ENCODE measurements at places on chromosomes 5 and 9.

DNA sequence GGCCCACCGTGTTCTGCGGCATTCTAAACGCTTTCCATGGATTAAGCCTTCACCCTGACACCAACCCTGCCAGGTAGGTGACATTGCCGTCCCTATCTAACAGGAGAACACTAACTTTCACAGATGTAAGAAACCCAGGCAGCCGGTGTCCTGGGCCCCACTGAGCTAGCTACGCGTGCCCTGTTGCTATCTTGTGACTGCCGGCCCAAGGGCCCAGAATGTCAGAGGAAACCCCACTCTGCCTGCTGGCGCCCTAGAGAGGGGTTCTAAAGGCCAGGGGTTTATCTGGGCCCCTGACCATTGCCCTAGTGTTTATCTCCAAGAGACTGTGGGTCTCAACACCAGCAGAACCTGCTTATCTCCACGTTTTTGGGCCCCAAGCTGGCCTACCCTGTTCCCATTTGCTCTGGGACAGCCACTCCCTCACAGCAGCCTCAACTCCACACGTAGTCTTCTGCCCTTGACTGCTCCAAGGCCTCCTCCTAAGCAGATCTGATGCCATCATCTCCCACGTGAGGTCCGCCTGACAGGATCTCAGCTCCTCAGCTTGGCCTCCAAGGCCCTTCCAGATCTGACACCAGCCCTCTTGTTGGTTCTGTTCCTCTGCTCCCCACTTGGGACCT, 18.1 kb upstream of the ZBTB34 start:
- no peak for DNase-seq

- no peak for DNase-seq
Observed at GRCh38 chr9:91163773-91164471, 197.8 kb downstream of the AUH start.

DNA sequence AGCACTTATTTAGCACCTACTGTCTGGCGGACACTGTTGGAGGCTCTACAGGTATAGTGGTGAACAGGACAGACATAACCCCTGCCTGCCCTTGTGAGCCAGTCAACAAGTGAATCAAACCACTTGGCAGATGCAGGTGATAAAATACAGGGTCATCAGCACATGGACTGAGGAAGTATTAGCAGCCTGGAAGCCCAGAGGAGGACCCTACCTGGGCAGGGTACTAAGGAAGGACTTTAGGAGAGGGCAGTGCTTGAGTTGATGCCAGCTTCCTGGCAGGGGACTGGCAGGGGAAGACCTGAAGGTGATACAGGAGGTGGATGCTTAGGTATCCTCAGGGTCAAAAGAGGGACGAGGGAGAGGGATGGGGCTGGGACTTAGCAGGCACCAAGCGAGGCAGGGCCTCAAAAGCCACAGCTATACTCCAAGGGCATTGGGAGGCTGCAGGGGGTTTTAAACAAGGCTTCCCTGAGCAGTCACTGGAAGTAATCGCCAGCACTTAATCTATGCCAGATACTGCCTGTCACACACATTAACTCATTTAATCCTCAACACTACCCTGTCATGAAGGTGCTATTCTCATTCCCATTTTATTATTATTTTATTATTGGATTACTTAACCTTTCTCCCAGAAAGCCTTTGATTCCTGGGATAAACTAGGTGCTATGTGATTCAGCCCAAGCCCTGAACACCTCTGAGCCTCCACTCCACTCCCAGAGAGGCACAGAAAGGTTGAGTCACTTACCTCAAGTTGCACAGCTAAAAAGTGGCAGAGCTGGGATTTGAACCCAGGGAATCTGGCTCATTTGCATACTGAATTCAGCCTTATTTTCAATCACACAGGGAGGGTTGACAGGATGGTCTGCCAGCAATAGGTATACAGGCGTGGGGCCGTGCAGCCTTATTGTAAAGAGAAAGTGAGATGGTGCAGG, 63.8 kb upstream of the ORM1 start:
- no peak for DNase-seq

DNA sequence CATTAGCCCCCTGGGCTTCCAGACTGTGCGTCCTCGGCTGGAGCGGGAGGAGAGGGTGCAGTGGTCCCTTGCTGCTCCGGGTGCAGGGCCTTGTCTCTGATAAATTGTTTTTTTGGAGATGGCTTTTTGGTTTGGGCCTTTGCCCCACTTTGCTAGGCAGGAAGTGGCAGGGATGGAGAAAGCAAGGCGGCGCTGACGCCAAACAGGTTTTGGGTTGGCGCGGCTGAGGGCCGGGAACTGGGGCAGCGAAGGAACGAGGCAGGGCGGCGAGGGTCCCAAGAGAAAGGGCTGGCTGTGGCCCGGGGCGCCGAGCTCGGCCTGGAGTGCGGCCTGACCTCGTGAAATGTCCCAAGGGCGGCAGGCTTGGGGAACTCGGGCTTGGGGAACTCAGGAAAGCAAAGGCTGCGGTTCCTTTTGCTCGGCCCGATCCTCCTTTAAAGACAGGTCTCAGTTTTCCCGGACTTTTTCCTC, 4.1 kb downstream of the LHX2 start:
- no peak for DNase-seq

- DNase-seq: no peak
Observed at GRCh38 chr5:73422164-73422563, 26.4 kb downstream of the FOXD1 start.

DNA sequence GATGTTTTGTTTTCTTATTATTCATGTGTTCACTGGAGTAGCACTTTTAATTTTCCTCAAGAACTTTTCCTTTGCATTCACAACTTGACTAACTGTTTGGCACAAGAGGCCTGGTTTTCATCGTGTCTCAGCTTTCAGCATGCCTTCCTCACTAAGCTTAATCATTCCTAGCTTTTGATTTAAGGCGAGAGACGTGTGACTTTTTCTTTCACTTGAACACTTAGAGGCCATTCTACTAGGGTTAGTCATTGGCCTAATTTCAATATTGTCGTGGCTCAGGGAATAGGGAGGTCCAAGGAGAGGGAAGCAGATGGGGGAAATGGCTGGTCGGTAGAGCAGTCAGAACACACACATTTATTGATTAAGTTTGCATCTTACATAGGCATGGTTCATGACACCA, 94.0 kb downstream of the ZNF462 start:
- DNase-seq: no peak

- DNase-seq: no peak
Observed at GRCh38 chr5:34709861-34710673, 53.9 kb downstream of the RAI14 start.

GRCh38 chr9:84230355-84231145, 110.0 kb downstream of the SLC28A3 start:
- no peak for DNase-seq

DNA sequence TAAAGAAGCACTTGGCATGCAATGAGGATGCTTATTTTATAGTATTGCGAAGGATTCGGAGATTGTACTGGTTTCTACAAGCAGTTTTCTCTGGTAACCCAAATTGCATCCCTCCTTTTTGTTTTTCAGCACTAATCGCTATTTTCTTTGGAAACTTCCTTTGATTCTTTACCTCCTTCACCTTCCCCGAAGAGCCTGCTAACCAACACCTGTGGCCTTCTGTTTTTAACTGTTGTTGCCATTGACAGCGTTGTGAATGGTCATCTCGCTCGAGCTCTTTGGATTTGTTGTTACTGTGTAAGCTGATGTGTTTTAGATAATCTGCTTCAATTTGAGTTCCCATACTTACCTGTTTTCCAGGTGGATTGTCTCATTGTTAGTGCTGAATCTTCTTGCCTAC, 1.1 kb downstream of the CNOT6 start:
- no peak for DNase-seq

DNA sequence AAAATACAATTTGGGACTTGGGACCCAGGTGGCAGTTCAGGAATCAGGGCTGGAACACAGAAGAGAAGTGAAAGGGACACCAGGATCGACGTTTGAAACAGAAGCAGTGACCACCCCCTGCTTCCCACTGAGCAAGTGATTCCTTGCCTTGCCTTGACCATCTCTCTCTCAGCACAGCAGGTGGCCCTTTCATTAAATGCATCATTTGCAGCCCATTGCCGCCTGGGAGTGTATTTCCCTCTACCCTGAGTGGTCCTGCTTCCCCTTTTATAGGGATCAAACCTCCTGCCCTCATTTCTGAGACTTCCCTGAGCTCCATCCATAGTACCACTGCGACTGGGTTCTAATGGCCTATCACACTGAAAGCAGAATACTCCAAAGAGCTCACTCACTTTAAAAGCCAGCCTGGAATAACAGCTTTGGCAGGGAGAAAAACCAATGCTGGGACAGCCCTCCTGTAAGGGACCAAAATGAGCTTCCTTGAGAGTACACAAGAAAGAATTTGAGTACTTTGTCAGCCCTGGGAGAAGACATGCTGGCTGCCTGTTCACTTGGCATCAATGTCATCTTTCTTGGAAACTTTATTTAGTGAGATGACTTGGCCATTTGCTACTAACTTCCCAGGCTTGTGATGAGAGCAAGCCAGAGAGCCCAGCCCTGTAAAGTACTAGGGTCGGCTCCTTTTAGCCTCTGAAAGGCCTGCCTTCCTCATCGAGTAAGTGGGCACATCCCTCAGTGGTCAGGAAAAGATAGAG, 149.7 kb downstream of the SLIT3 start:
- DNase-seq: no peak

DNA sequence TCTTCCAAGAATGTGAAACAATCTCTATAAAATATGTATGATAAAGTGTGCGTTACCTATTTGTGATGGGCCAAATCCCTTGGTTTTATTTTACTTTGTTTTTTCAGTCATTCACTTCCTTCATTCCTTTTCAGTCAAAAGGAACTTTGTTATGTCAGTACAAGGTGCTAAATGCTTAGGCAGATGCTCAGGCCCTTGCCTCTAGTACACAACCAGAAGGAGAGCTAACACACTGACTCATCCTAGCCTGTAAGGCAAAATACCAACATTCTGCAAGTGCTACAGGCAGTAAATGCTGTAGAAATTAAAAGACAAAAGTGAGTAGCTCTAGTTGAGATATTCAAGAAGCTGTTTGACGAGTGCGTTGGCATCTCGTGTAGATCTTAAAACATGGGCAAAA, 49.4 kb downstream of the TRPM6 start:
- DNase-seq: no peak

DNA sequence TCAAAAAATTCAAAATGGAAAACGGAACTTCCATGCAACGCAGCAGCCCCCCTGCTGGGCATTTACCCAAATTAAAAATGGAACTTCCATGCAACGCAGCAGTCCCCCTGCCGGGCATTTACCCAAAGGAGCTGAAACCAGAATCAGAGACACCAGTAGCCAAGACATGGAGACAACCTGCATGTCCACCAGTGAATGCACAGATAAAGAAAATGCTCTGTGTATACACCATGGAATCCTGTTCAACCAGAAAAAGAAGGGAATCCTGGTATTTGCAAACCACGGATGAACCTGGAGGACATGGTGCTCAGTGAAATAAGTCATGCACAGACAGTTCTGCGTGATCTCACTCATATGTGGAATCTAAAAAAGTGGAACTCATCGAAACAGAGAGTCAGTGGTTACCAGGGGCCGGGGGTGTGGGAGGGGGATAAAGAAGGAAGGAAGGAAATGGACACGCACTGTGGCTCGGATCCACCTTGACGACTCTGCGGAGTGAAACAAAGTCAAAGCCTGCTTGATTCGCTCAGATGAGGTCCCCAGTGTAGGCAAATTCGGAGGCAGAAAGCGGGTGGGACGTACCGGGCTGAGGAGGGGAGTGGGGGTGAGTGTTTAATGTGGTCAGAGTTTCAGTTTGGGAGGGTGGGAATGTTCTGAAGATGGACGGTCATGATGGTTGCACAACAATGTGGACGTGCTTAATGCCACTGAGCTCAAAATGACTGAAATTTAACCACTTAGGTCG, 40.2 kb upstream of the EXOC3 start:
- no peak for DNase-seq

DNA sequence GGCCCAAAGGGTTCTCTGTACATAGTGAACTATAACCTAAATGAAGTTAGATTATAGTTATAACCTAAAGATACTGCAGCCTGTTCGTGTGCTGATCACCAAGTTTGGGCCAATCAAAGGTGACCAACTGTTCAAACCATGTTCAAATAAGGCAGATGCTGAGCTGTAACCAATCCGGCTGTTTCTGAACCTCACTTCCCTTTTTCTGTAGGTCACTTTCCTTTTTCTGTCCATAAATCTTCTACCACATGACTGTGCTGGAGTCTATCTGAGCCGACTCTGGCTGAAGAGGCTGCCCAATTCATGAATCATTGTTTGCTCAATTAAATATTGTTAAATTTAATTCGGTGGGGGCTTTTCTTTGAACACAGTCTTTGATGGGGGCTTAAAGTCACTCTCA, 1920.2 kb downstream of the MAT2B start:
- no peak for DNase-seq

DNA sequence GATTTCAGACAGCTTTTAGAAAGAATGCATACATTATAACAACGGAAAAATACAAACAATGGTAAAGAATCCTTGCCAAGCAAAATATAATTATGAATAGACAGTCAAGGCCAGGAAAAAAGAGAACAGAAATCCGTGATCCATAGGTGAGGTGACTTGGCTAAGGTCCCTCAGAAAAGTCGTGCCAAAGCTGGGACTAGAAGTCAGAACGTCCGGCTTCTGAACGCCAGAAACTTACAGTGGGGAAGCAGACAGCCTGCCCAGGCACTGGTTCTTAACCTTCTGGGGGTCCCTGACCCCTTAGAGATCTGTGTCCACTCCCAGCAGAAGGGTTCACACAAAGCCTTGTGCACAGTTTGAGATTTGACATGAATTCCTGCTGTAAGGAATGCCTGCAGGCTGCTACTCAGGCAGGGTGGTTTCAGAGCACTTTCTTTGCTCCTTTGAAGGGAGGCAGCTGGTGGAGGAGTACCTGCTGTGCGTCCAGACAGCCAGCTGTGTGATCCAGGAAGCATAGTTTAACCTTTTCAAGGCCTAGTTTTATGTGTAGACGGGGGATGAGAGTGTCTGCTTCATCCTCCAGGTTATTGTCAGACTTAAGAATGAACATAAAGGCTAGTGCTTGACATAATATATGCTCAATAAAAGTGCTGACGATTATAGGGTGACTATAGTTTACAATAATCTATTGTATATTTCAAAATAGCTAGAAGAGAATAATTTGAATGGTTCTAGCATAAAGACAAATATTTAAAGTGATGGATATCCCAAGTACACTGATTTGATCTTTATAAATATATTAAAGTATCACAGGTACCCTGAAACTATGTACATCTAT, 852 bp downstream of the ARHGEF37 start:
- DNase-seq: no peak

- peak; percentile 31 for DNase-seq
Observed at GRCh38 chr5:92687821-92688722, 892.9 kb downstream of the NR2F1-AS1 start.

- DNase-seq: no peak
Observed at GRCh38 chr9:22374051-22374450, 72.6 kb upstream of the DMRTA1 start.

- peak; percentile 36 for DNase-seq
Observed at GRCh38 chr5:133240425-133241091, 188.7 kb downstream of the HSPA4 start.

Measured in frontal cortex (tissue), 4 donors.